Kidney (tissue), 22 donors: ENCODE measurements at places on chromosomes 4 and X.

- H3K27ac ChIP-seq: no peak overlapping the region
- H3K4me3 ChIP-seq: no peak overlapping the region
- H3K36me3 ChIP-seq: no peaks in the 10 kb centered on the region
- H3K4me1 ChIP-seq: no peaks in the 10 kb centered on the region
- H3K27me3 ChIP-seq: peaks cover 4% of the 10 kb centered on the region
- DNase-seq: no peak
Observed at GRCh38 chrX:11449613-11450012, 156.4 kb downstream of the AMELX start.

DNA sequence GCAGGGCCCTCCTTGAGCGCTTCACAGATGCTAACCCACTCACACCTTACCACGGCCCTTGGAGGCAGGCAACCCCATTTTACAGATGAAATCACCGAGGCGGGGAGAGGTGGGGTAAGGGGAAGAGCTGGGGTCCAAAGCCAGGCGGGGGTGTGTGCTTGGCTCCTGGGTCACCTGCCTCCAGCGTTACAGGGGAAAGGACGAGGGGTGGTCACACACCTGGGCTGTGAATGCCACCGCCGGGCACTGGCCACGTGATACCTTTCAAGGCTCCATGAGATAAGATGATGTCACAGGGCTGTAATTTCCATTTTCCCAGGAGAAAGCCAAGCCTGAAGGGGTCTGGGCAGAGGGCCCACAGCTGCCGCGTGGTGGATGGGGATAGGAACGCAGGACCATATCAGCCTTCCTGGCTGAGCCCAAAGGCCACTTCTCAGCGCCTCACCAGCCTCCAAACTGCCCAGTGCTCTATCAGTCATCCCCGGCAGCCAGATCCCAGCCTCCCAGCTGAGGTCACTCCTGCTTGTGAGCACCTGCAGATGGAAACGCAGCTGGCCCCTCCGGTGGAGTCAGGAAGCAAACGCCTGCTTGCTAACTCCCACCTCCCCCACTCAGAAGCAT is 62.4 kb upstream of the CRMP1 start:
- no peaks in the 10 kb centered on the region for H3K4me1 ChIP-seq
- DNase-seq: peak; percentile 52
- H3K27ac ChIP-seq: no peak overlapping the region
- H3K36me3 ChIP-seq: no peaks in the 10 kb centered on the region
- no peak overlapping the region for H3K4me3 ChIP-seq

DNA sequence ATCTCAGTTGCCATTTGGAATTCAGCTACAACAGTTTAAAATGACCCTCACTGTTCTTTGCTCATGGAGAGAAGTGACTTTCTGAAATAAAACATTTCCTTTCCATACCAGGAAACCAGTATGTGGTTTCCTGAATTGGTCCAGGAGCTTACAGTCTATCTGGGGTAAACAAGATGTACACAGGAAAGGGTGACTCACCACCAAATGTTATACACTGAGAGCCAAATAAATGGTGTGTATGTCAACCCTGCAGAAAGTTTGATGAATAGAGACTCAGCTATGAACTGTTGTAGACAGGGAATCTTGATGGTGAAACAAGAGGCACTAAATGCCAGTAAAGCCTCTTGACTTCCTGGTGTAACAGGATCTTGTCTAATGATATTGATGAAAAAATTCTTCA is 100.4 kb downstream of the HS6ST2 start:
- H3K27me3 ChIP-seq: peaks cover 4% of the 10 kb centered on the region
- no peak overlapping the region for H3K4me3 ChIP-seq
- no peak overlapping the region for H3K27ac ChIP-seq
- no peak for DNase-seq
- H3K36me3 ChIP-seq: no peaks in the 10 kb centered on the region
- no peaks in the 10 kb centered on the region for H3K4me1 ChIP-seq

DNA sequence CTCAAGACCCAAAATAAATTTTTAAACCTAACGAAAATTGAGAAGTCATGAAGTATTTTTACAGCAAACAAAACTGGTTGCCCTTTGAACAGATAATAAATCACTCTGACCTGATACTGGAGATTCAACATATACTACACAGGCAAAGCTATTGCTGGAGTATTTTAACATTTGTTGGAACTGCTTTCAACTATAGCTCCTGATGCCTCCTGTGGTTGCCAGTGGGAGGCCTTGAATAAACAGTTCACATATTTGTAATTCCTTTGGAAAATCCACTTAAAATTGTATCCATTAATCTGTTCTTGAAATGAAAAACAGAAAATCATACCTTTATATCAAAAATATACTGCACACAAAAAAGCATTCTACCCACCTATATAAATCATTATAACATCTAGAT is 605.1 kb downstream of the KCTD8 start:
- no peak overlapping the region for H3K4me3 ChIP-seq
- DNase-seq: peak; percentile 5
- no peaks in the 10 kb centered on the region for H3K4me1 ChIP-seq
- no peaks in the 10 kb centered on the region for H3K27me3 ChIP-seq
- no peak overlapping the region for H3K27ac ChIP-seq

- no peaks in the 10 kb centered on the region for H3K36me3 ChIP-seq
- DNase-seq: peak; percentile 35
- H3K27me3 ChIP-seq: no peaks in the 10 kb centered on the region
- no peak overlapping the region for H3K27ac ChIP-seq
Observed at GRCh38 chr4:114807759-114808404, 209.3 kb downstream of the UGT8 start.

- no peak overlapping the region for H3K27ac ChIP-seq
- no peaks in the 10 kb centered on the region for H3K27me3 ChIP-seq
- no peaks in the 10 kb centered on the region for H3K36me3 ChIP-seq
- DNase-seq: no peak
Observed at GRCh38 chr4:181541396-181541795, 701.8 kb upstream of the TENM3 start.

DNA sequence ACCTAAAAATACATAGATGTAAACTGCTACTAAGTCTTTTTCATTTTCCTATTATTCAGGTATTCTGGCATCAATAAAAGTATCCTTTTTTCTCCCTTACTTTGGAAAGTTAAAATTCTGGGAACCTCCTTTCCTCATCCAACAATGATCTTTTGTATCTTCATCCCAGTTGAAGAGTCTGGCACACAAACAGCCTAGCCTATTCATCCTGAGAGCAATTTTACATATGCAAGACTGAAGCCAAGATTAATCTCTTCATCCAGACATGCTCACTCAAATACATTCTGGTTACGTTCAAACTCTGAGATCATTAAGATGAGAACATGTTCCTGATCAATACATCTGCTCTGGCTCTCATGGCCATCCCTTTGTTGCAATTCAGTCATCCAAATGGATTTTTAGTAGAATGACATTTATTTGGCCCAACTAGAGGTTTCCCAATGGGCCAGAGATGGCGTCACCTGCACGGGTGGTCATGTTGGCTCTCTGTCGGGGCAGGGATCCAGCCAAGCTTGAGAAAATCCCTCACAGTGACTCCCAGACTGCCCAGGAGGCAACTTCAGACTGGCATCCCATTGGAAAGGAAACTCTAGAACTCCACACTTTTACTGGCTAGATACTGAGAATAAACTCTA is 135.3 kb upstream of the VCX2 start:
- no peak overlapping the region for H3K27ac ChIP-seq
- no peaks in the 10 kb centered on the region for H3K4me1 ChIP-seq
- no peak for DNase-seq
- no peaks in the 10 kb centered on the region for H3K36me3 ChIP-seq
- no peak overlapping the region for H3K4me3 ChIP-seq

GRCh38 chrX:38318606-38319005 is 8.7 kb downstream of the RPGR start:
- H3K4me1 ChIP-seq: no peaks in the 10 kb centered on the region
- no peaks in the 10 kb centered on the region for H3K27me3 ChIP-seq
- DNase-seq: no peak
- no peak overlapping the region for H3K27ac ChIP-seq
- H3K36me3 ChIP-seq: no peaks in the 10 kb centered on the region

- DNase-seq: no peak
- H3K27ac ChIP-seq: no peak overlapping the region
- H3K4me3 ChIP-seq: no peak overlapping the region
- H3K4me1 ChIP-seq: peaks cover 15% of the 10 kb centered on the region
- peaks cover 40% of the 10 kb centered on the region for H3K36me3 ChIP-seq
- H3K27me3 ChIP-seq: no peaks in the 10 kb centered on the region
Observed at GRCh38 chr4:184784628-184785257, 41.0 kb downstream of the ACSL1 start.

DNA sequence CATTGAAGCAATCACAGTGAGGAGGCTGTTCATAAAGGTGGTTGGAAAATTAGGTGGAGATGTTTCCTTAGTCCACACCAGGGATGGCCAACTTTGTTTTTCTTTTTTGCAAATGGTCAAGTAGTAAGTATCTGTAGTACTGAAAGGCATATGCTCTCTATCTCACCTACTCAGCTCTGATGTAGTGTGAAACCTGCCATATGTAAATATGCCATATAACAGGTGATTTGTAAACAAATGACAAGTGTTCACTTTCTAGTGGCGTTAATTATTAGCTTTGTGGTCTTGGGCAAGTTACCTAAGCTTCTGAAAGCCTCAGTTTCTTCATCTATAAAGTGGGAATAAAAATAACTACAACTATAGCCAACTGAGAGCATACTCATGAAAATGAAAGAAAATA is 421.4 kb upstream of the LCORL start:
- no peak overlapping the region for H3K4me3 ChIP-seq
- no peak for DNase-seq
- H3K27ac ChIP-seq: no peak overlapping the region
- no peaks in the 10 kb centered on the region for H3K4me1 ChIP-seq

GRCh38 chrX:40166582-40166981 is 68.8 kb upstream of the BCOR start:
- no peaks in the 10 kb centered on the region for H3K36me3 ChIP-seq
- DNase-seq: no peak
- no peaks in the 10 kb centered on the region for H3K4me1 ChIP-seq

GRCh38 chr4:108762559-108763225 is at the start of gene ETNPPL:
Gene ETNPPL (minus strand): TSS chr4:108763053. CDS start chr4:108762898, 155 bp downstream.
- H3K36me3 ChIP-seq: no peaks in the 10 kb centered on the region
- H3K27ac ChIP-seq: no peak within 1 kb of the TSS
- no peaks in the 10 kb centered on the region for H3K27me3 ChIP-seq
- peak within 1 kb of the TSS; percentile 44 for H3K4me3 ChIP-seq
- no peaks in the 10 kb centered on the region for H3K4me1 ChIP-seq
- DNase-seq: peak; percentile 61

DNA sequence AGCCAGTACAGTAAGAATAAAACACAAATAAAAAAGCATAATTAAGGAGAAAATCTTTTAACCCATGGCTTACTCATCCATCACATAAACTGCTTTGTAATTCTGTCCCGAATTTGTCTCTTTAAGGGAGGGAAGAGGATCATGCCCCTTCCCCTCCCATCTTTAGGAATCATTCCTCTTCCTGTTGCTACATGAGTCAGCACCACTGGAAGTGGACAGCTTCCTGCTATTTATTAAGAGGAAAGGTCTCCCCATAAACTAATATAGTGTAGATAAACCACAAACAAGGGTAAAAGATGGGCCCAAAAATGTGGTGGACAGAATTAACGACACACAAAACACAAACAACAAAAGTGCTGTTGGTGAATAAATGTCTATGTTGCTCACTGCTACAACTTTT is 75.8 kb downstream of the PPP3CA start:
- no peak overlapping the region for H3K4me3 ChIP-seq
- no peak overlapping the region for H3K27ac ChIP-seq

GRCh38 chr4:46392421-46392820 is 2.5 kb upstream of the GABRA2 start:
- no peak overlapping the region for H3K4me3 ChIP-seq
- H3K4me1 ChIP-seq: no peaks in the 10 kb centered on the region

- no peak overlapping the region for H3K27ac ChIP-seq
- H3K4me1 ChIP-seq: no peaks in the 10 kb centered on the region
- H3K4me3 ChIP-seq: no peak overlapping the region
- peaks cover 8% of the 10 kb centered on the region for H3K27me3 ChIP-seq
- no peak for DNase-seq
Observed at GRCh38 chrX:16125520-16126149, 2.3 kb downstream of the GRPR start.

DNA sequence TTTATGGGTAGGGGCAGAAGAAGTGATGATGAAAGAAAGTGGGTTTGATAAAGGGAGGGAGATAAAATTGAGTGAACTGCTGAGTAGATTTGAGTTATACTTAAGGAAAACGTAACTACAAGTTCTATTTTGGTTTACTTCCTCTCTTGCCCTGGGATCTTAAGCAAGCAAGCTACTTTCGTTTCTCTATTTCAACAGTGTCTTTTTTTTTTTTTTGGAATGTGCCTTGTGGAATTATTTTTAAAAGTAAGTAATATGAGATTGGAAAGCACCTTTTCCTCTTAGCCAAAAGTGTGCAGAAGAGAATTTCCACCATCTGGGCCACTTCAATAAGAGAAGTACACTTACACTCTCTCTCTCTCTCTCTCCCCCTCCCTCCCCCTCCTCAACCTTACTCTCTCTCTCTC is 16.0 kb upstream of the C4orf36 start:
- no peak overlapping the region for H3K4me3 ChIP-seq
- peak overlapping the region; percentile 81 for H3K27ac ChIP-seq
- no peak for DNase-seq
- no peaks in the 10 kb centered on the region for H3K4me1 ChIP-seq
- H3K27me3 ChIP-seq: no peaks in the 10 kb centered on the region

DNA sequence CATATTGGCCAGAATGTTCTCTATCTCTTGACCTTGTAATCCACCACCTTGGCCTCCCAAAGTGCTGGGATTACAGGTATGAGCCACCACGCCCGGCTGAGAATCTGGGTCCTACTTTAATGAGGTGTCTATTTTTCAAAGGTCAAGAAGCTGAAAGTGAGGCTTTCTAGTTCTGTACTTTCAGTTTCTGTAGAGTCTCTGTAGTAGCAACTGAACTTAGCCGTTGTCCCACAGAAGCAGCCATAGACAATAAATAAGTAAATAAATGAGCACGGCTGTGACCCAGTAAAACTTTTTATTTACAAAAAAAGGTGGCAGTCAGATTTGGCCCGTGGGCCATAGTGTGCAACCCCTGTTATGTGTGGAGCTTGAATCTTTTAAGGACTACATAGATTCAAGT is 92.0 kb downstream of the FNIP2 start:
- H3K27ac ChIP-seq: no peak overlapping the region
- no peaks in the 10 kb centered on the region for H3K4me1 ChIP-seq
- no peak for DNase-seq
- no peak overlapping the region for H3K4me3 ChIP-seq
- H3K36me3 ChIP-seq: peaks cover 48% of the 10 kb centered on the region
- no peaks in the 10 kb centered on the region for H3K27me3 ChIP-seq

DNA sequence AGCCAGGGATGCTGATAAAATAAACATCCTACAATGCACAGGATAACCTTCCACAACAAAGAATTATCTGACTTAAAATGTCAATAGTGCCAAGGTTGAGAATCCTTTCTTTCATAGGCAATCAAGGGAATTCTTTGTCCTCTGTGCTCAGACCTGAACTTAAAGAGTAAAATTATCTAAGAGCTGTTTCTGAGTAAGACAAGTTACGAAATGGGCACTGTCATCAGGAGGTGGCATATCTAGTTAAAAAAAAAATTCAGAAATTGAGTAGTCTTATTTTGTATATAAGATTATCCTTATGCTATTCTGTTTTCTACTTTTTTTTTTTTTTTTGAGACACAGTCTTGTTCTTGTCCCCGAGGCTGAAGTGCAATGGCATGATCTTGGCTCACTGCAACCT is 3.3 kb upstream of the RAB33B start:
- H3K36me3 ChIP-seq: no peaks in the 10 kb centered on the region
- no peak overlapping the region for H3K4me3 ChIP-seq
- H3K4me1 ChIP-seq: peaks cover 11% of the 10 kb centered on the region
- H3K27me3 ChIP-seq: no peaks in the 10 kb centered on the region
